ENCODE measurements at places on chromosomes 11 and 22.

DNA sequence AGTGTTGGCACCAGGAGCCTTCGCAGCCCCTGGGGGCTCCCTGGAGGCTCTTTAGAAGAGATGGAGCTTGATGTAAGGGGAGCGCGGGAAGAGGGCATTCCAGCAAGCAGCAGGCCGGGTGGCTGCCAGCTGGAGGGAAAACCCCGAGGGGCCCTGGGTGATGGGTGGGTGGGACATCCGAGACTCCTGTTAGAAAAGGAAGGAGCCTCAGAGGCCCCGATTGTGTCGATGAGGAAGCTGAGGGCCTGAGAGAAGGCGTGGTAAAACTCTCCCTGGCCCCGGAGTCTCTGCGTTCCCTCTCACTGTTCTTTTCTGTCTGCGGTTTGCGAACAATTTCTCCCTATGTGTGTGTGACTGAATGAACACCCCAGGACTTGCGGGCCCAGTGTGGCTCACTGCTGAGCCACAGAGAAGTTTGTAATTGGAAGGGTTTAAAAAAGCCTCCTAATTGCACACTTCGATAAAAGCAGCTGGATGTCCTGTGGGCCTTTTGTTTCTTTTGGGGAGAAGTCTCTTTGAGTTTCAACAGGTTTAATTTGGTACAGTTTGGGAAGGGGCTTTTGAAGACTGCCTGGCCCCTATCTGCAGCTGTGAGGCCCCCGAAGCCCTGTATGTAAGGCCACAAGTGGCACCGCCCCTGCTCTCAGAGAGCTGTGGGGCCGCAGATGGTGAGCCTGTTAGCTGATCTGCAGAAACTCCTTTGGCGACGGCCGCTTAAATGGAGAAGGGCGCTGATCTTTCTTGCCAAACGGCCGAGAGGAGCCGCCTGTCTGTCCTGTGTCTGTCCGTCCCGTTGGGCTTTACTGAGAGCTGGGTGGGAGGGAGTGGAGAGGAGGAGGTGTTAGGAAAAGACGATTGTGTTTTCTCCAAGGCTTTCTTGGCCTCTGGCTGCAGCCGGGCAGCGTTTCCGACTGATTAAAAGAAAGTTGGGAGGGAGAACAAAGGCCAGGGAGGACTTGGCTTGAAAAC, 2.0 kb downstream of the FBLN1 start:
- DNase-seq = no peak

DNA sequence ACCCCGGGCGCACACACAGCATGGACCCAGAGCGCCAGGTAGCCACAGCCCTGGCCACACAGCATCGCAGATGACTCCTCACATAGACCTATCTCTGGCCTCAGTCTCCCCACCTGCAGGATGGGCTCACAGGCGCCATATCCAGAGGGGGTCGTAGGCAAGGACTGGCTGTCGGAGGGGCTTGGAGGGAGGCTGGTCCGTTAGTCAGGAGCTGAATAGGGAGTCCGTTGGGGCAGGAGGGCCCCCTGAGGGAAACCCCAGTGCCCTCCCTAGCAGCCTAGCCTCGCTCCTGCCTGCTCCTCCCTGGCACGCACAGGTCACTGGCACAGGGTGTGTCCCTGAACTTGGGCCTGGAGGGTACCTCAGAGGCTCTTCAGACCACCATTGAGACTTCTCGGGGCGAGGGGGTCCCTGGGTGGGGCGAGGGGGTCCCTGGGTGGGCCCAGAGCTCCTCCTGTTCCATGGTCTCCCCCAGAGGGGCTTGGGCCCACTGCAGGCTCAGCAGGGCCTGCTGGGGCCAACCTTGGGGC, 2.0 kb downstream of the PLXNB2 start:
- no peak for DNase-seq

DNA sequence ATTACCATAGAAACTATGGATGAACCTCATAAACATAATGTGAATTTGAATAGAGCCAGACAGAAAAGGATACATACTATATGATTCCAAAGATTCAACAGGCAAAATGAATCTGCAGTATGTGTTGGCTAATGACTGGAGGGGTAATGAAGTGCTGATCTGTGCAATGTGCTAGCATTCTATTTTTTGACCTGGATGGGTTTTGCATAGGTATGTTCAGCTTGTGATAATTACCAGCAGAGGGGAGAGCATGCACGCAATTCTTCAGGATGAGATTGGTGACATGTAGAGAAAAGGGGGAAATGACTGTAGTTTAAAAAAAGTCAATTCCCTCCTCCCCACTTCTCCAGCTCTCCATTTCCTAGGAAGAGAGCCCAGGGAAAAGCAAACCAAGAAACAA, 618 bp upstream of the CCDC81 start:
- no peak for DNase-seq

DNA sequence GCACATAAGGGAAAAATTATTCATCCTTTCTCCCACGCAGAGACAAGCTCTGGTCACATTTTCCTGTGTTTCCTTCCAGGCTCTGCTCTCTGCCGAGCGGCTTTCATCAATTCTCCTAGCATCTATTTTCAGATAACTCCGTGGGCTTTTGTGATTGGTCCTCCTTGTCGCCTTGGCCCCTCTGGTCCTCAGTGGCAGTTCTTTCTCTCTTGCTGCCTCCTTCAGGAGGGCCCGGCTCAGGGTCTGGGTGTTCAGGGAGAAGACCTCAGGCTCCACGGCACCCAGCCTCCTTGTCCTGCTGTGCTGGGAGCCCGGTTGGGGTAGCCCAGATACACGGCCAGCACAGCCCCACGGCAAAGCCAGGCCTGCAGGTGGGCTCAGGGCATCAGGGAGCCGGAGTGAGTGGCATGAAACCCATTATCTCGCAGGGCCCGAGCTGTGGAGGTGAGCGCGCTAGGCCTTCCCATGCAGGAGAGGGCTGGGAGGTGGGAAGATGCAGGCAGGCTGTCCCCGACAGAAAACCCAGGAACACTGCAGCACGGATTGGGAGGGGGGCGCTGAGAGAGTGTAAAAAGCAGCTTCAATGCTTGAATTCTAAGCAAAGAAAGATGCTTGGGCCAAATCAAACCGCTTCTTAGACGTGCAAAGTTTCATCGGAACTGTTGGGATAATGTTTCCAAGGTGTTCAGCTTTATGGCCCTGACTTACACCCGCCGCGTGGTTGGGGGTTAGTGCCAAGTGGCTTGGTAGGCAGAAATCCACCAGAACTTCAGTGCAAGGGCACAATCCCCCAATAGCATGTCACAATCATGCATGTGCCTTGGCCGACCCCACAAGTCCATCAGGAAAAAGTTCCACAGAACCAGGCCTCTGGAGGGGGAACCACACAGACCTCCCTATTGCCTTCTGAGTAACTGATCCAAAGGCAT, 81.9 kb upstream of the WNT7B start:
- DNase-seq = no peak

- DNase-seq = no peak
These were observed 5.6 kb upstream of the SMCO4 start for GRCh38 chr11:93548679-93549319.

- DNase-seq = no peak
These were observed 4.2 kb upstream of the STIP1 start for GRCh38 chr11:64181506-64182411.

- DNase-seq = no peak
These were observed 1.5 kb upstream of the NDUFS8 start for GRCh38 chr11:68028802-68029545.

DNA sequence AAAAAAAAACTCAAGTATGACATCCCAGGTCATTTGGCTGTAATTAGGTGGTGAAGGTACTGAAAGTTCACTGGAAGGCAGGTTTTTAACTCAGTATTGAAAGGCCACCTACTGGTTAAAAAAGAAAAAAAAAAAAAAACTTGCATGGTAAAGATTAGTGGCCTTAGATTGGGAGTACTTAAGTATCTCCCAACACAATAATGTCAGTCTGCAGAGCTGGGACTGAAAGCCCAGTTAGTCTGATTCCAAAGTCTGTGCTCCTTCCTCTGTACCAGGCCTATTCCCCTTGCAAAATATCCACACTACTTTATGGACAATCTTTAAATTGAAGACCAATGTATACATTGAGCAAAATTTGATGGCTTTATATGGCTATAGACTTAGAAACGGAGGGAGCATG, 85.5 kb downstream of the NOX4 start:
- no peak for DNase-seq

DNA sequence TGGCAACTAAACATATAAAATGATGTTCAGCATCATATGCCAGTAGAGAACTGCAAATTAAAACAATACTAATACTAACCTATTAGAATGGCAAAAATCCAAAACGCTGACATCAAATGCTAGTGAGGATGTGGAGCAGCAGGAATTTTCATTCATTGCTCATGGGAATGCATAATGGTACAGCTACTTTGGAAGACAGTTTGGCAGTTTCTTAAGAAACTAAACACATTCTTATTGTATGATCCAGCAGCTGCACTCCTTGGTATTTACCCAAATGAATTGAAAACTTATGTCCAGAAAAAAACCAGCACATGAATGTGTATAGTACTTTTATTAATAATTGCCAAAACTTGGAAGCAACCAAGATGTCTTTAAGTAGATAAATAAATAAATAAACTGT, 258.0 kb downstream of the TENM4 start:
- no peak for DNase-seq

GRCh38 chr22:19851291-19852176, 3.1 kb downstream of the GNB1L start:
- no peak for DNase-seq

GRCh38 chr11:76140912-76141574, 65.3 kb downstream of the WNT11 start:
- no peak for DNase-seq

GRCh38 chr11:1870326-1870696, 17.4 kb downstream of the LSP1 start:
- no peak for DNase-seq

GRCh38 chr11:6968816-6969215, 42.6 kb downstream of the ZNF215 start:
- no peak for DNase-seq

- no peak for DNase-seq
These were observed 18.3 kb downstream of the KMT5B start for GRCh38 chr11:68194675-68195294.

- DNase-seq = no peak
These were observed 31.6 kb upstream of the MPPED2 start for GRCh38 chr11:30617762-30618161.

DNA sequence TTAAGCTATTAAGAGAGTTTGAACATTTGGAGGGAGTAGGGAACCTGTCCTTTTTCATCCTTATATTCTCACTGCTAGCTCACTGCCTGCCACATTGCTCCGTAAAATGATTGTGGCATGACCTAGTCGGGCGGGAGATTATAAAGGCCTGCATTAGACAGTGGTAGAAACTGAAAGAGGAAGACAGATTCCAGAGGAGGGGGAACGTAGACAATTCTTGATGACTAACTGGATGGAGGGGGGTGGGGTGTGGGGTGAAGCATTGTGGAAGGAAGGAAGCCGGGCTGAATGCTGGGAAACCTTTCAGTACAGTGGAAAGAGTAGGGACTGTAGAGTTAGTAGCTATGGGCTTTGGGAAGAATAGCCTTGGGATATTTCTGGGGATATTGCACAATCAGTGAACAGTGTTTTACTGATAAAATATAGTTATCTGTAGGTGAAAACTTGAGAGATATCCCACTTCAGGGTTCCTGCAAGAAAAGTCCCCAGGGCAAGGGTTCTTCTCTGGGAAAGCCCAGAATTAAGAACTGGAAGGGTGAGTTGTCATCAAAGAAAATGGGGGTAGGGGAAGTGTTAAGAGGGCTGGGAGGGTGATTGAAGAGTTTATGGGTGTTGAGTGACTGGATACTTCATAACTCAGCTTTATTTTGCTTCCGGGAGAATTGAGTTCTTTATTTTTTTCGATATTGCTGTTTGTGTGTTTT, 2.1 kb downstream of the MED15 start:
- peak; percentile 32 for DNase-seq

- no peak for DNase-seq
These were observed 37.6 kb upstream of the PARVG start for GRCh38 chr22:44143105-44143474.

DNA sequence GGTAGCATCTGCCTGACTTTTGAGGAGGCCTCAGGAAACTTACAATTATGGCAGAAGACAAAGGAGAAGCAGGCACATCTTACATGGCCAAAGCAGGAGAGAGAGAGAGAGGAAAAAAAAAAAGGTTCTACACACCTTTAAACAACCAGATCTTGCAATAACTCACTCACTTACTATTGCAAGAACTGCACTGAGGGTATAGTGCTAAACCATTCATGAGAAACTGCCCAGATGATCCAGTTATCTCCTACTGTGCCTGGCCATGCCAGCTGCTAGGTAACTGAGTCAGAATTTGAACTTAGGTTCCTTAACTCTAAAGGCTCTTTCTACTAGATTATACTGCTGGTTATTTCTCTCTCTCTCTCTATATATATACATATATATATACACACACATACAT, 7.3 kb downstream of the HORMAD2 start:
- no peak for DNase-seq

- no peak for DNase-seq
These were observed 185.5 kb downstream of the SWAP70 start for GRCh38 chr11:9849389-9849788.

GRCh38 chr11:11407065-11407762, 54.2 kb upstream of the CSNK2A3 start:
- no peak for DNase-seq

DNA sequence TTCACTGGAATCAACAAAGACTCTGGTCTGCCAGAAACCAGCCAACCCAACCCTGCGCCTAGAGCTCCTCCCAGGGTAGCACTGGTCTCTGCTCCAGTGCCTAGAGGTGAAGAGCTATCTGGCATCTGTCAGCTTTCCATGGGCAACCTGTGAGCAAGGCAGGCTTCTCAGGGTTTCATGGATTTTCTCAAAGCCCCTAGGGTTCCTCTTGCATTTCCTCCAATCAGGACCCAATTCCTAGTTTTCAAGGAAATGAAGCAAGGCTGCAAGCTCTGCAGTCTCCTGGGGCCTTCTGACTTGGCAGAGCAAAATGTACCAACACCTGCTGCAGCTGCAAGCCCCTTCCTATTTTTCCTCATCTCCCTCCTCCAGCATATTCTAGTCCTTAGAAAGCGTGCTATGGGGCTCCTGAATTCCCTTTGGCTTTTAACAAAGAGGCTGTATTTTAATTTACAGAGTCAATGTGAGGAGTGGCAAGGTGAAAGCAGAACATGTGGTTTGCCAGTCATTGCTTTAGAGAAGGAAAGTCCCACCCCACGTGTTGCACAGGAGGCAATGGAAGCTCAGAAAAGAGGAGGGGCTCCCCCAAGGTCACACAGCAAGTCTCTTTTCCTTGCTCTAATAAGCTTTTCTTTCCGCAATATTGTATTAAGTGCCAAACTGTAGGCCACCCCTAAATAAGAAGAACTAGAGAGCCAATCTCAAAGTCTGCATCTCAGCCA, 33.0 kb upstream of the RIC3 start:
- DNase-seq = no peak

- DNase-seq = no peak
These were observed 29.5 kb downstream of the KCNQ1 start for GRCh38 chr11:2474059-2474901.

DNA sequence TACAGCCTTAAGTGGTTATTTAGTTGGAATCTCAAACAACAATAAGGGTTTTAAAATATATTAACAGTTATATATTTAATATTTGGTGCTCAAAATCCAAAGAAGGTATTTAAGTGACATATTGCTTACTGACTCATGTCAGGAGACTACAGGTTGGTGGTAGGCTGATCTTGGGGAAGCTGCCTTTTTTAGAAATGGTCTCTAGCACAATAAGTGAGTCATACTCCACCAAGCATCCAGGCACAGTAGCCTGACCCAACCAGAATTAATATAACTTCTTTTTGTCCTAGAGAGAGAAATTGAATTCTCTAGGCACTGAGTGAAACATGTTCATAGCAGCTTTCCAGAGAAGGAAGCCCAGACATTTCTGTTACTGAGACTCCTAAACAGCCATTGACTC, 868.5 kb upstream of the TENM4 start:
- no peak for DNase-seq
